ENCODE measurements at places on chromosomes 13 and 19. TPM values are rescaled to one million over a fixed set of nuclear protein-coding genes. Genes with fewer than 3 reads are reported as not detected.

DNA sequence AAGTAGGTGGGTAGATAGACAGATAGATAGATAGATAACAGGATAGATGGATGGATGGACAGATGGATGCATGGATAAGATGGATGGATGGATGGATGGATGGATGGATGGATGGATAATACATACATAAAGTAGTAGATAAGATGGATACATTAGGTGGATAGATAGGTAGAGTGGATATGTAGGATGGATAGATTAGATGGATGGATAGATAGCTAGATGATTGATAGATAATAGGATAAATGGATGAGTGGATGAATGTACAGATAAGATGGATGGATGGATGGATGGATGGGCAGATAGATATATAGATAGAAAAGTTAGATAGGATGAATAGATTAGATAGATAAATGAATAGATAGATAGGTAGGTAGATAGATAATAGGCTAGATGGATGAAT lies 2.1 kb downstream of the CYP4F3 start:
- H3K4me1 ChIP-seq, result no peaks in the 10 kb centered on the region
- H3K27me3 ChIP-seq, result no peaks in the 10 kb centered on the region
- H3K27ac ChIP-seq, result no peak overlapping the region
- H3K4me3 ChIP-seq, result no peak overlapping the region
- H3K36me3 ChIP-seq, result no peaks in the 10 kb centered on the region

EEF2 gene
- 1,934 TPM for total RNA-seq

- H3K27ac ChIP-seq, result no peak overlapping the region
- DNase-seq, result peak; percentile 90
- no peak overlapping the region for H3K4me3 ChIP-seq
- peaks cover 23% of the 10 kb centered on the region for H3K4me1 ChIP-seq
- H3K36me3 ChIP-seq, result no peaks in the 10 kb centered on the region
- no peaks in the 10 kb centered on the region for H3K27me3 ChIP-seq
These were observed 72.5 kb downstream of the RAP2A start for GRCh38 chr13:97506511-97506910.

- no peak overlapping the region for H3K27ac ChIP-seq
- H3K4me3 ChIP-seq, result no peak overlapping the region
- H3K27me3 ChIP-seq, result no peaks in the 10 kb centered on the region
- peak; percentile 82 for DNase-seq
These were observed 22.2 kb downstream of the SIGLEC5 start for GRCh38 chr19:51607920-51608562.

CKM gene
- not detected for total RNA-seq

ZNF480 gene
- 8.3 TPM for total RNA-seq

PSG5 gene
- total RNA-seq, result not detected

KLF1 gene
- 3.0 TPM for total RNA-seq

ZNF616 gene
- total RNA-seq, result 18.0 TPM

DNA sequence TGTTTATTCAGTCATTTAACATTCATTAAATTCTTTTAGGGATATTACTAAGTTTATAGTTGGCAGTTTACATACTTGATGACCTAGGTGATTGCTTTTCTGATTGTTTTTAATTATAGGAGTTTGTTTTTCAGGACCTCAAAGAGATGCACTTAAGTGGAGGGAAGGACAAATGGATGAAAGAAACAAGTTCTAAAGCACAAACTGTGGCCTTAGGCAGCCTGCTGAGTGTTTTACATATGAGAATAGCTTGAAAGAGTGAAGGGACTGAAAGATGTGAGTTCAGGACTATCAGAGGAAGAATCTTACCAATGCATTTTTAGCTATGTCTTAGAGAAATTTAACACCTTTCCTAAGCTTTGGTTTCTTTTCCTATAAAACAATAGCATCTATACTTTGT lies 402.6 kb downstream of the KLF12 start:
- H3K4me1 ChIP-seq, result no peaks in the 10 kb centered on the region
- H3K27me3 ChIP-seq, result no peaks in the 10 kb centered on the region
- H3K4me3 ChIP-seq, result no peak overlapping the region
- no peaks in the 10 kb centered on the region for H3K36me3 ChIP-seq

- H3K4me3 ChIP-seq, result no peak overlapping the region
- no peak for DNase-seq
- H3K4me1 ChIP-seq, result no peaks in the 10 kb centered on the region
- H3K27ac ChIP-seq, result no peak overlapping the region
These were observed 20.0 kb downstream of the MAST1 start for GRCh38 chr19:12858041-12858928.

DNA sequence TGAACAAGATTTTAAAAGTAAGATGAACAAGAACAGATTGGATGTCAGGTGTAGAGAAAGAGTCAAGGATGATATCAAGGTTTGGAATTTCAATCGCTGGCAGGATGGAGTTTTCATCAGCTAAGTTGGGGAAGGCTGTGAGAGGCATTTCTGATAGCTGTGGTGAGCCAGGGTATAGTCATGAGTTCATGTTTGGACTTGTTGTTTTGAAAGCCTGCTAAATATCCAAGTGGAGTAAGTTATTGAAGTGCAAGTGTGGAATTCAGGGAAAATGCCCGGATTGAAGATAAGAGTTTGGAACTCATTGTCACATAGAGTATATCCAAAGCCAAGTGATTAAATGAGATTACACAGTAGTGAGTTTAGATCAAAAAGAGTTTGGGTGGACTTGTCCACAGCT lies 11.0 kb upstream of the EPSTI1 start:
- H3K27me3 ChIP-seq, result no peaks in the 10 kb centered on the region
- H3K36me3 ChIP-seq, result no peaks in the 10 kb centered on the region
- no peak overlapping the region for H3K27ac ChIP-seq
- no peaks in the 10 kb centered on the region for H3K4me1 ChIP-seq

DNA sequence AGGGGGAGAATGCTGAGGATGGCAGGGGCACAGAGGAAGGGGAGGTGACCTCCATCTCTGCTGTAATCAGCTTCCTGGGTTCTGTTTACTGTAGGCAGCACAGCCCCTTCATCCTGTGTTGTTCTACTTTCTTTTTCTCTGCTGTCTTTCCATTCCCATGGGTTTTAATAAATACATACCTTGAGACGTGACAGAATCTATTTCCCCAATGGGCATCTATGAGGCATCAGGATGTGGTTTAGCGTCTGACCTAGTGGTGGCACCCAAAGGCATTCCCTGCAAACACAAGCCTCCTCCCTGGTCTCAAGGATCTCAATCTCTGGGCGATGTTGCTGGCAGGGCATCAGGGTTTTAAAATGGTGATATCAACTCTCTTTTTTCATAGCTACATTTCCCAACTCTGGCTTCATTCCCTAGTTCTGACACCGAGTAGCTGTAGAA lies 60.8 kb downstream of the ALOX5AP start:
- H3K36me3 ChIP-seq, result no peaks in the 10 kb centered on the region
- peaks cover 1% of the 10 kb centered on the region for H3K4me1 ChIP-seq
- peak; percentile 54 for DNase-seq
- H3K4me3 ChIP-seq, result no peak overlapping the region
- H3K27ac ChIP-seq, result no peak overlapping the region

- H3K4me1 ChIP-seq, result no peaks in the 10 kb centered on the region
- no peaks in the 10 kb centered on the region for H3K36me3 ChIP-seq
These were observed 192.4 kb downstream of the NUFIP1 start for GRCh38 chr13:44796597-44797490.

- no peaks in the 10 kb centered on the region for H3K36me3 ChIP-seq
- H3K27me3 ChIP-seq, result no peaks in the 10 kb centered on the region
- DNase-seq, result no peak
- no peak overlapping the region for H3K4me3 ChIP-seq
- H3K4me1 ChIP-seq, result no peaks in the 10 kb centered on the region
- no peak overlapping the region for H3K27ac ChIP-seq
These were observed 96.2 kb downstream of the SUCLA2 start for GRCh38 chr13:47904891-47905290.

DNA sequence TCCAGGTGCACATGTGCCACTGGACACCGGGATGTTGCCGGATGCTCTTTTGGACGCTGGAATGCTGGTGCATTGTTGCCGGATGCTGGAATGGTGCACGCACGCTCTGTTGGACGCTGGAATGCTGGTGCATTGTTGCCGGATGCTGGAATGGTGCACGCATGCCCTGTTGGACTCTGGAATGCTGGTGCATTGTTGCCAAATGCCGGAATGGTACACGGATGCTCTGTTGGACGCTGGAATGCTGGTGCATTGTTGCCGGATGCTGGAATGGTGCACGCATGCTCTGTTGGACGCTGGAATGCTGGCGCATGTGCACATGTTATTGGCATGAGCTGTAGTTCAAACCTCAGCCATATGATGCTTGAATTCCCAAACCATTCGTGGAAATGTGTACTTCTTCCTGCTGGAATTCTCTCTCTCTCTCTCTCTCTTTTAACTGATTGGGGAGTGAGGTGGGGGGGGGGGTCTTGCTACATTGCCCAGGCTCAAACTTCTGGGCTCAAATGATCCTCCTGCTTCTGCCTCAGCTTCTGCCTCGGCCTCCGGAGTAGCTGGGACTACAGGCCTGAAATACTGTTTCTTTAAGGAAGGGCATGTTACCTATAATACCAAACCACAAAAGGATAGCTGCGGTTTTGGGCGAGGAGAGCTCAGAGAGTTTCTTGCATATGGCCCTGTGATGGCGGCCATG lies 1.2 kb upstream of the MCF2L start:
- H3K27ac ChIP-seq, result peak overlapping the region; percentile 82
- peak overlapping the region; percentile 35 for H3K4me3 ChIP-seq
- H3K4me1 ChIP-seq, result peaks cover 12% of the 10 kb centered on the region
- no peaks in the 10 kb centered on the region for H3K36me3 ChIP-seq
- no peak for DNase-seq

DNA sequence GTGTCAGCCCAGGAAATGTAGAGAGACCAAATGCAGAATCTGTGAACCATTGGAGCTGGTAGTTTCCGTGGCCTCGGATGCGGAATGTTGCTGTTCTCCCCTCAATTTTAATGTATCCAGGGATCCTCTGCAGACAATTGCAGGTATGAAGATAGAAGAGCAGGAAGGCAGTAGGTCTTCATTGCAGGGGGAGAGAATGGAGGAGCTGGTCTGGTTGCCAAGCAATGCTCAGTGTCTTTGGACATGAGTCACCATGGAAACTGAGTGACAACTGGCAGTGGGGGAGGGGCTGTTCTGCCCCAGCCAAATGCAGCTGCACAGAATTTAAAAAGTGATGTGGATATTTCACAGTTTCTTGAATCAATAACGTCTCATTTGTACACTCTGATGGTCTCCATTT lies 56.1 kb upstream of the ZNF835 start:
- no peak for DNase-seq
- no peaks in the 10 kb centered on the region for H3K27me3 ChIP-seq
- no peaks in the 10 kb centered on the region for H3K36me3 ChIP-seq
- H3K4me1 ChIP-seq, result no peaks in the 10 kb centered on the region
- no peak overlapping the region for H3K27ac ChIP-seq
- H3K4me3 ChIP-seq, result no peak overlapping the region

GRCh38 chr19:38945562-38946228 lies 15.0 kb downstream of the MRPS12 start:
- H3K27ac ChIP-seq, result no peak overlapping the region
- no peaks in the 10 kb centered on the region for H3K27me3 ChIP-seq
- DNase-seq, result no peak
- peaks cover 20% of the 10 kb centered on the region for H3K36me3 ChIP-seq
- no peak overlapping the region for H3K4me3 ChIP-seq
- no peaks in the 10 kb centered on the region for H3K4me1 ChIP-seq

Measured in lung (tissue), 17 donors.